ENCODE measurements at places on chromosomes 6 and 20.
A peak's percentile ranks its signal among the peaks of the same experiment; 100 is the strongest.

- no peak for DNase-seq
These were observed 734.4 kb downstream of the MAFB start for GRCh38 chr20:39954621-39955020.

- DNase-seq, result no peak
These were observed 5.5 kb downstream of the BFSP1 start for GRCh38 chr20:17525650-17526049.

- no peak for DNase-seq
These were observed 57.0 kb downstream of the TNFAIP3 start for GRCh38 chr6:137923866-137924653.

GRCh38 chr6:164128101-164128500 lies 713.6 kb downstream of the QKI start:
- no peak for DNase-seq

GRCh38 chr6:111087871-111088667 lies 766 bp downstream of the SLC16A10 start:
- DNase-seq, result no peak

GRCh38 chr6:29632789-29633533 lies at the start of gene GABBR1:
Gene GABBR1, minus strand, starts transcription at chr6:29633183. Its CDS starts 798 bp downstream, at chr6:29632385.
- DNase-seq, result peak; percentile 93

GRCh38 chr20:64101731-64102621 lies 5.4 kb downstream of the NPBWR2 start:
- DNase-seq, result peak; percentile 48

GRCh38 chr6:5961836-5962235 lies 44.9 kb downstream of the NRN1 start:
- no peak for DNase-seq

Data from NCI-H2081 (cell line).